Fibroblast of the aortic adventitia (primary cell): ENCODE measurements at places on chromosomes 4 and X.

- DNase-seq, result no peak
Observed at GRCh38 chr4:15373363-15373762, 54.5 kb upstream of the C1QTNF7 start.

DNA sequence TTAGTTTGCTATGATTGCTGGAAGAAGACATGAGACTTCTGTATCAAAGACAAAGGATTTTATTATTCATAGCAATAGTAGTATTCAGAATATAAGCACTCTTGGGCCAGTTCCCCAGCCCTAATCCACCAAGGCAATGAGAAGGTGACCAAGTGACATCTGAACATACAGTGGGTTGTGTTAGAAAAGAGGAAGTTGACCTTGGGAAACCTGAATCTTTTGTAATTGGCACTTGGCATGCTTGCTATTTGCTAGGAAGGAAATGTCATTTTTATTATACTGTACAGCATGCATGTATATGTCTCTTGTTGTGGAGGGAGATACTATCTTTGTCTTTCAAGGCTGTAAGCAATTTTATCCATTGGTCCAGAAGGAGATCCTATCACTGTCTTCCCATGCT, 216.1 kb upstream of the FAT1 start:
- DNase-seq, result no peak

DNA sequence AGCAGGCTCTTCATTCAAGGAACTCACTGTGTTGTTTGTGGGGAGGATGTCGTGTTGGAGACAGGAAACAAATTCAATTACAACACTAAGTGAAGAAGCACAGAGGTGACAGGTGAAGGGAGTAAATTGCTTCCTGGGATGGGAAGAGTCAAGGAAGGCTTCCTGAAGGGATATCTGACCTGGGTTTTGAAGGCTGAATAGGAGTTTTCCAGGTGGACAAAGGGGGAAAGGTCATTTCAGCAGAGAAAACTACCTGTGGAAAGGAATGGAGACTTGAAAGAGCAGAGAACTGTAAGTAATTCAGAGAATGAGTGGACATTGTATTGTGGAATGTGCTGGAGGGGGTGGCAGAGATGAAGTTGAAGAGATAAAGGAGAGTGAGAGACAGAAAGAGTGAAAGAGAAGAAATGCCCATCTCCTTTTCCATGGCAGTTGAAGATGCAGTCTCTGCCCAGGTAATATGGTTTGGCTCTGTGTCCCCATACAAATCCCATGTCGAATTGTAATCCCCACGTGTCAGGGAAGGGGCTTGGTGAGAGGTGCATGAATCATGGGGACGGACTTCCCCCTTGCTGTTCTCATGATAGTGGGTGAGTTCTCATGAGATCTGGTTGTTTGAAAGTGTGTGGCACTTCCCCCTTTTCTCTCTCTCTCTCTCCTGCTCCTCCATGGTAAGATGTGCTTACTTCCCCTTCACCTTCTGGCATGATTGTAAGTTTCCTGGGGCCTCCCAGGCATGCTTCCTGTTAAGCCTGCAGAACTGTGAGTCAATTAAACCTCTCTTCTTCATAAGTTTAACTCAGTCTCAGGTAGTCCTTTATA, 205.7 kb upstream of the BCOR start:
- no peak for DNase-seq

DNA sequence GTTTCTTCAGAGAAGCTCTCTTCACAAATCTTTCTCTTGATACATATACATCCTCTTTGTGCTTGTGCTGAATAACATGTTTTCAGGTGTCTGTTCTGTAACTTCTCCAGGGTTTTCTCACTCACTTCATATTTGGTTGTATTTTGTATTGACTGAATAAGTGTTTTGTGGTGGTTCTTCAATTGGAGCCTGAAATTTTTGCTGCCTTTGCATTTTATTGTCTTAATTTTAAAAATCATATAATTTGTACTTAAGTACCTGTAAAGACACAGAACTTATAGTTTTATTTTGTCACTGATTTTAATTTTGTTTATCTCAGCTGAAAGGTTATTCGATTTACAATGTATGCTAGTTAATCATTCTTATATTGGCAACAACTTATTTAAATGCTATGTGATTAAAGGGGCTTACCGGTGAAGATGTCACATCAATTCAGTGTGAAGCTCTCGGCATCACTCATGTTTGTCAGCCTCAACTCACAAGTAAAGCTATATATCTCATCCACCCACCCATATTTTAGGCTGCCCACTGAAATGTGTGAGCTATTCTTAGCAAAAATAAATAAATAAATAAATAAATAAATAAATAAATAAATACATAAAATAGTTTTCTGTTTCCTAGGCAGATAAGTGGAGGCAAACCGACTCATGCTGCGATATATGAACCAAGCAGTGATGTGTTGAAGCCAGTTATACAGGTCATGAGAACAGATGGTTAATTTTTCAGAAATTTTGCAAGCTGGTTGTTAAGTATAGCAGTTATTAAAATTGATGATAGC, 76.4 kb upstream of the FSTL5 start:
- no peak for DNase-seq

GRCh38 chrX:107658660-107659059, 30.4 kb downstream of the PRPS1 start:
- DNase-seq, result no peak
